DMS 273 treated with DMSO at 0.1 percent for 48 hours (cell line): ENCODE measurements at places on chromosomes 7 and 10.

- DNase-seq = no peak
Observed at GRCh38 chr7:86963599-86964230, 95.7 kb downstream of the ELAPOR2 start.

- DNase-seq = no peak
Observed at GRCh38 chr10:118220346-118220850, 121.7 kb downstream of the FAM204A start.

DNA sequence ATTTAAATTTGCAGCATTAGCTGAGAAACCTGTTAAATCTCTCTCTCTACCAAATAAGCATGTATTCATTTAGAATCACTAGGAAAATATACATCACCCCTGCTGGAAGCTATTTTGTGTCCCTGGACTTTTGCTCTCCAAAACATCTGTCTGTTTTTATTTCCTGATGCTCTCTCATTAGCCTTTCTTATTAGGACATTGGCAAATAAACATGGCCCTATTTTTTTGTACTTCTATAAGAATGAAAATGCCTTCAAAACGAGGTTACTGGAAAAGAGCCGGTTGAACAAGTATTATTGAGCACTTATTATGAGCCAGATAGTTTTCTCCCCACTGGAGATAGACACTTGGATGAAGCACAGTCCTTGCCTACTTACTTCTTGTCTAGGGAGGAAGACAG, 206.9 kb downstream of the GALNT17 start:
- no peak for DNase-seq

GRCh38 chr7:102280521-102280920, 6.1 kb upstream of the SH2B2 start:
- DNase-seq = no peak

DNA sequence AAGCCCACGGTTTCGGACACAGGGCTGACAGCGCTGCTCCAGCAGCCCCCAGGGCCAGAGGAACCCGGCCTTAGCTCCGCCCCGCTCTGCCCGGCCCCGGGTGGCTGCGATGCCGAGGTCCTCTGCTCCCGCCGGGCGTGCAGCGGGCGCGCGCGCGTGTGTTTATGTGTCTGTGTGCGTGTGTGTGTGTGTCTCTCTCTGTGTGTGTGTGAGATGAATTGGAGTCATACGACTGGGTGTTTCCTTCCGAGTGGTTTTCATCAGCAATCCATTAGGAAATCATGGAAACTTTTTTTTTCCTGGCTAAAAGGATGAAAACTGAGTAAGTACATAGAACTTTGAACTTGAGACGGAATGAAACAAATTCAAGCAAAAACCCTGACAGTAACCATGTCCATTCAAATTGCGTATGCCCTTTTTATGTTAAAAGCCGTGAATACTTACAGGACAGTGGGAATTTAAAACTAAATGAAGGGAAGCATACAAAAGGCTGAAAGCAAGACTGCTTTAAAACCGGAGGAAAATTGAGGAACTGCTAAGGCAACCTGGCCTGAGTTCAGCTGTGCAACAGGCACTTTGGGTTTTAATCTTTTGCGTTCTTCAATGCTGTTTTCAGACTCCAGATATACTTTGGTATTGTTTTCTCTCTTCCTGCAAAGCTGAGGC, at the start of gene CPED1:
Gene CPED1, plus strand, starts transcription at position 121 of the 666 bp plus-strand sequence. CDS start 911 bp downstream, outside the sequence.
- DNase-seq = no peak

DNA sequence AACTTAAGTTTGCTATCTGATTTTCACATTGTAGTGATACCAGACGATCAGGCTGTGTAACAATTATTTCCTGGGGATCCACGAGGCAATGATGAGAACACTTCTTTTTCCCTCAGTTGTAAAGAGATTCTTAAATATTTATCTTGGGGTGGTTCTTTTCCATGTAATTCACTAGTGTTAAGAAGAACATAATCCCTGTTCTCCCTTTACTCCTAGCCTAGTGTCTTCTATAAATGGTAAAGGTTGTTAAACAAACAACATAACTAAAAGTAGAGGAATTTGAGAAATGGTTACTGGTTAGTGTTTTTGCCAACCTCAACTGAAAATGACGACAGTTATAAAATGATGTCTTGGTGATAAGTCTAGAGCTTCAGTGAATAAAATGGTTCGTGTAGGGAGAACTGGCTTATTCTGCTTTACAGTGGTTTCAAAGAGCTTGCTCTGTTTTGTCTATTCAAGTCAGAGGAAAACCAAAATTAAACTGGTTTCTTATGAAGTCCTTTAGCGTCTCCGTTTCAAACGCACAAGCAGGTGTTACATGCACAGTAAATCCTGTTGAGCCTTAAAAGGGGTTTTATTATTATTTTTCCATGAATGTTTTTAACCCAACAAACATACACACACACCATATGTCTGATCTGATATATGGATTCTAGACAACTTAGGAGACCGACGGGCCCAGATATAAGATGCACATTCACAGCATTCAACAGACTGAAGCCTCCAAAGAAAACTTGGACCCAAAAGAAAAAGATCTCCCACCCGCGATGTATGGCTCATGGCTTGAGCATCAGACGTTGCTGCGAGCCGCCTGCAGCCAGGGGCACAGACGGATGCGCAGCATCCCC, 1.1 kb downstream of the TBX20 start:
- DNase-seq = no peak

DNA sequence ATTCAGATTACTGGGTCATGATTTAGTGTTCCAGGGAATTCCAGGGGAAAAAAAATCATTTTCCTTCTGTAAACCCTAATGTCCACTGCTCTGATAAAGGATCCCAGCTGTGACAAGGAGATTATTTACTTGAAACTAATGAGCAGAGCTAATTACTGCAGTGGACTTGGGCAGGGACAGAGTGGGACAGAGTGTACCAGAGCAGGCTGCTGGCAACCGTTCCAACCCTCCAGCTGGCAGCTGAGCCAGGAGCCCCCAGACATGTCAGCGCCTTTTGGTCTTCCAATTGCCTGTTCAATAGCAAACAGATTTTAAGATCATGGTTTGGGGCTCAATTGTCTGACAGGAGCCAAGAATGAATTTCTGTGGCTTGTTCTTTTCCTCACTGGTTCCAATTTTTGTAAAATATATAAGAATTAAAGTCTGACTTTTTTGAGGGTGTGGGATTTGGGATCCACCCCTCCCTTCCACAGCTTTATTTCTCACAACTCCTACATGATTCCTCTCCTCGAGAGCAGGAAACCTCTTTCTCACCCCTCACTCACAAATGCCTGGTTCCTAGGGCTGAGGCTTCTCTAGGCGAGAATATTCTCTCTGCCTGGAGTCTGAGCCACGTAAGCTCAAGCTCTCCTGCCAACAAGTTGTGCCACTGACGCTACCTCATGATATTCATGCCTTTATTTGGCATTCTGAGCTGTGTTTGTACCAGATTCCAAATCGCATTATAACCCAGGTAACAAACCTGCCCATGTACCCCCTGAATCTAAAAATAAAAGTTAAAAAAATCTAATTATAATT, 20.6 kb upstream of the FAM180A start:
- DNase-seq = no peak

- DNase-seq = no peak
Observed at GRCh38 chr10:62095181-62096122, 173.2 kb downstream of the RTKN2 start.

- DNase-seq = no peak
Observed at GRCh38 chr7:50828116-50828515, 45.4 kb upstream of the GRB10 start.

GRCh38 chr10:49598986-49599385, 11.1 kb upstream of the SLC18A3 start:
- DNase-seq = no peak

GRCh38 chr7:67913604-67914003, 917.0 kb downstream of the TYW1 start:
- no peak for DNase-seq

DNA sequence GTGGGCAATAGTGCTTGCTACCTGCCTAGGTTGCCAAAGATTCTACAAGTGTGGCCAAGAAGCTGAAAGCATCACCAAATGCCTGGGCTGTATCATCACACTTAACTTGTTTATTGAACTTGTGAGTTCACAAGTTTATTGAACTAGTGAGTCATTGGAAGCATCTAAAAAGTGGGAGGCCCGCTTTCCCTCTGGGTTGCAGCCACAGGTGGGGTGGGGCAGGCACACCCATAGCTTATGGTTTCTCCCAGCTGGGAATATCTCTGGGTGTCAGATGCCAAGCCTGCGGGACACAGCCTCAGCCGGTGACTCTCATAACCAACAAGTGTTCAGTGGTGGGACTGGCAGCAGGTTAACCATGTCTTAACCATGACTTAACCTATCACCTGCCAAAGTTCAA, 145.9 kb upstream of the FAM13C start:
- DNase-seq = no peak

GRCh38 chr10:7432884-7433726, 22.3 kb upstream of the SFMBT2 start:
- DNase-seq = no peak

GRCh38 chr10:127411062-127411461, 138.0 kb upstream of the NPS start:
- no peak for DNase-seq

GRCh38 chr7:88321694-88322093, 15.0 kb upstream of the STEAP4 start:
- no peak for DNase-seq

DNA sequence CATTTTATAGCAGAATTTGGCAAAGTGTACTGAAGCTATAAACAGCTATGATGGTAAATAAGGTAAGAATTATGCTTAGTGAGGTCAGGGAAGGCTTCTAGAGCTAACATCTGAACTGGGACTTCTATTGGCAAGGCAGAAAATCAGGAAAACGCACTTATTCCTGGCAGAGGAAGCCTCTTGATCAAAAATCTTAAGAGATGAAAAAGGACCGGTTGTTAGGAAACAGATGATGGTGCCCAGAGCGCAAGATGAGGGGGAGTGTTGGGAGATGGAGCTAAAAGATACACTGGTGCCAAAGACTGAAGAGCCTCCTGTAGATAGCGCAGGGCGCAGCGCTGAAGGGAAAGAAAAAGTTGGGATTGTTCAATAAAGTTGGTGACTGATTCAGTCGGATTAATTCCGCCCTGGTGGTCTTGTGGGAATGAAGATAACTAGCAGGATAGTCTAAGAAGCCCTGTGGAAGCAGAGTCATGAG, 550 bp upstream of the CALU start:
- DNase-seq = peak; percentile 84

DNA sequence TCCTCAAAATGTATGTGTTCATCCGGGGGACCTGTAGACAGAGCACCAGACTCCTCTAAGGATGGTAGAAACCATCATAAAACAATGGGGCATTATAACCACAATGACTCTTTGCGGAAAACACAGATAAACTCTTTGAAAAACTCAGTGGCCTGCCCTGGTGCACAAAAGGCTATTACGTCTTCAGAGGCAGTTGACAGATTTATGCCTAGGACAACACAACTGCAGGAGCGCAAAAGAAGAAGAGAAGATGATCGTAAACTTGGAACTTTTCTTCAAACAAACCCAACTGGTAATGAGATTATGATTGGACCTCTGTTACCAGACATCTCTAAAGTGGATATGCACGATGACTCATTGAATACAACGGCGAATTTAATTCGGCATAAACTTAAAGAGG, 6.0 kb downstream of the RBM48 start:
- DNase-seq = no peak

- DNase-seq = no peak
Observed at GRCh38 chr10:113080925-113081229, 130.8 kb downstream of the TCF7L2 start.

- DNase-seq = no peak
Observed at GRCh38 chr7:93757426-93757825, 133.1 kb downstream of the TFPI2 start.

DNA sequence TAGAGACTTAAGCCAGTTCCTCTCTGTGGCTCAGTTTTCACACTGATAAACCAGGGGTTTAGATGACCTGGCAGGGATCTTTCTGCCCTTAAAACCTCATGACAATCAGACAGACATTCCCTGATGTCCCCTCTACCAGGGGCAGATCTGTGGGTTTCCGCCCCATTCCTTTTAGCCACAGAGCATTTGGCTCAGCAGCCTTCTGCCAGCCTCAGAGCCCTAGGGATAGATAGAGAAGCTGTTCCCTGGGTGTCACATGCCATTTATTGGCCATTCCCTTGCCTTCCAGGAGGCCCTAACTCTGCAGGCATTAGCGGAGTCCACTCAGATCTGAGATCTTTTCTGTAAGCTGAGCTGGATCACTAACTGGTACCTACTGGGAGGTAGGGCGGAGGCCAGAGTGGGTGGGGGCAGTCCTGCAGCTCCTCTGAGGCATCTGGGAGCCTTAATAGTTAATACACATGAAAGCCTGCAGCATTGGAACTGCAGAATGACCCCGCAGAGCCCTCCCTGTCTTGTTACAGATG, 101.5 kb downstream of the ZMIZ1 start:
- DNase-seq = no peak

GRCh38 chr7:131289051-131289450, 38.6 kb upstream of the MKLN1 start:
- DNase-seq = no peak

GRCh38 chr7:55508221-55509011, 63.9 kb downstream of the VOPP1 start:
- DNase-seq = no peak

DNA sequence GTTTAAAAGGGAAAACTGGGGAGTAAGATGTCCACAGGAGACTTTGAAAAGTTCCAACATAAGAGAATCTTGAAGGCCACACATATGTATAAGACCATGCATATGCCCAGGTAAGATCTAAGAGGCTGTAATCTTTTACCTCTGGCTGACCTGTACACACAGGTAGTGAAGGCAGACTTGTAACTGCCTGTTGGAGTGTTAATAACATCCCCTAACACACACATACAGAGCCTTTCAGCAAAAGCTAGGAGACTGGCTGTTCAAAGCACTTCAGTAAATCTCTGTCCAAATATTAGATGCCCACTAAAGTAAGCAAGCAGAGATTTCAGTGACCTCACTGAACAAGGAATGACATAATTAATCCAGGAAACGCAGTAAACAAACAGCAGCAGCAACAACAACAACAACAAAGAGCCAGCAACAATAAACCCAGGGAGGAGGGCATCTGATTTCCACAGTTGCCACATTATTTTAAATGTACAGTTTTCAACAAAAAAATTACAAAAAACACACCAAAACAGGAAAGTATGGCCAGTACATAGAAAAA, 15.0 kb downstream of the CYP51A1 start:
- no peak for DNase-seq

GRCh38 chr7:99369767-99370391, 4.7 kb upstream of the ARPC1B start:
- DNase-seq = no peak

- no peak for DNase-seq
Observed at GRCh38 chr10:49170632-49171325, 17.4 kb downstream of the TMEM273 start.

- no peak for DNase-seq
Observed at GRCh38 chr10:11373717-11374171, 237.7 kb downstream of the USP6NL start.

- no peak for DNase-seq
Observed at GRCh38 chr7:131255242-131255641, 72.4 kb upstream of the MKLN1 start.

DNA sequence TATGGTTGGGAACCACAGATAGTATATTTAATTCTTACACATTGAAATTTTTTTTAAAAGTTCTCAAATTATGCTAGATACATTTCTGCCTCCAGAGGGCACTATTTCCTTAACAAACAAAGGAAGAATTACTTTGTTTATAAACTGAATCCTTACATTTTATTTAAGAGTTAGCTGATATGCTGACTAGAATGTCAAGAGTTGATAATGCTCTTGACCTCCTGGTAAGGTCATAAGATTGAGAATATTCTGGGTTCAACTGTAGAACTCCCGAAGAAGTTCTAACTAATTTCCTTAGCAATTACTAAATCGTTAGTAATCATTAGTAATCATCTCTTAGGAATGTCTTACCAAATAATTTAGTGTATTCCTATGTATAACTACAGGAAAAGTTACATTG, 95.3 kb upstream of the CYP26C1 start:
- peak; percentile 21 for DNase-seq
